ENCODE measurements at places on chromosomes 5 and 9.
A peak's percentile ranks its signal among the peaks of the same experiment; 100 is the strongest.

GRCh38 chr5:90898326-90899013 is 339.9 kb downstream of the ADGRV1 start:
- no peak for DNase-seq

DNA sequence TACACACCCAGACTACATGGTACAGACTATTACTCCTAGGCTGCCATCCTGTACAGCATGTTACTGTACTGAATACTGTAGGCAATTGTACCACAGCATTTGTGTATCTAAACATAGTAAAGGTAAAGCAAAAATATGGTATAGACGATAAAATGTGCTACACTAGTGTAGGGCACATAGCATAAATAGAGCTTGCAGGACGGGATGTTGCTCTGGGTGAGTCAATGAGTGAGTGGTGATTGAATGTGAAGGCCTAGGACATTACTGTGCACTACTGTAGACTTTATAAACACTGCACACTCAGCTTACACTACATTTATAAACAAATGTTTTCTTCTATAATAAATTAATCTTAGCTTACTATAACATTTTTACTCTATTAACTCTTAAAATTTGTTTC is 25.6 kb downstream of the ANKRD55 start:
- no peak for DNase-seq

DNA sequence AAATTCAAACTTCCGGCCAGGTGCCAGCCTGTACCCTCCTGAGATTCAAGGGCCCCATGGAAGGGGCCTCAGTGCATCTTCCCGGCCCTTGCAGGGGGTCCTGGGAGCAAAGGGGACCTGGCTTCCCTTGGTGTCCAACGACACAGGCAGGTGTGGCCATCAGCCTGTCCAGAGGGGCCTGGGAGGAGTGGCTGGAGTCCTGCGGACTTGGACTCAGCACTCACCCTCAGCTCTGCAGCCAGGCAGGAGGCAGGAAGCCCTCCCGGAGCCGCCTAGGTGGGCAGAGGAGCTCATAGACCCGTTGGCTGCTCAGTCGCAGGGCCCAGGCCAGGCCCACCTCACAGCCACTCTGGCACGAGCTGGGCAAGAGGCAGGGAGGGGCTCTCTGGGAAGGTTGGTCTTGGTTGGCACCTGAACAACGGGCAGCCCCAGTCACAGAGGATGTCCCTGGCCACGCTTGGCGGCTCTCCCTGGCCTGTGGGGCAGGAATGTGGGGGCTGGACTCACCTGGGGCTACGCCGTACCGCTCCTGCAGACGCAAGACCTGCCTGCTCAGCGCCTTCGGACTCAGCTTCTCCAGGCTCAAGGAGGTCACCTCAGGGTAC is 53.8 kb upstream of the NRARP start:
- no peak for DNase-seq

DNA sequence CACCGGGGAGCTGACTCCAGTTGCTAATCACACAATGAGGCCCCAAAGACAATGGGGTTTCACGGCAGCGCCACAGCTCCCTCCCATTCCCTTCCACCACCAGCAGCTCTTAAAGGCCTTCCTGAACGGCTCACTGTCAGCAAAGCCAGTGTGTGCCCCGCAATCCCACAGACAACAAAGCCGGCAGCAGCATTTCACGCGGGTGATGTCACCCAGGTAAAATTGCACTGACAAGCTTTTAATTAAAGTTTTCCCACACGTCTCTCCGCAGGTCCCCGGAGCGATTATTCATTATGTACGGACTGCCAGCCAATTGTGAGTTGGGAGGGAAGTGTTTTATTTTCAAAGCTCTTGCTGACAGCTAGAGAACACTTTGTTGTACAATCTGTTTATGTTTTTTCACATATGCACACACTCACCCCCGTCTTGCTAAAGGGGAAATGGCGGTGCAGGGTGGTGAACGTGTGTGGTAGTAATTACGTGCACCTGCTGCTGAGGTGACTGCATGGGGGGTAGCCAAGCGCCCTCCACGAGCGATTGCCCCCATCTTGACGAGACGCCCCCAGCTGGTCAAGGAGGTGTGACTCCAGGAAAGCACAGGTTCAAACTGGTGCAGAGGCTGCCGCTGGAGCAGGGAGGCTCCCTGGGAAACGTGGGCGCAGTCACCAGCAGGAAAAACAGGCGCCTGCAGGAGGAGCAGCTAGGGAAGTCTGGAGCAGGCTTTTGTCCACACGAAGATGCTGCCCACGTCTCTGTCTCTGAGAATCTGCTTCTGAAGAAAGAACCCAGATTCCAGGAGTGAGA is 65.0 kb downstream of the IRX2 start:
- no peak for DNase-seq

DNA sequence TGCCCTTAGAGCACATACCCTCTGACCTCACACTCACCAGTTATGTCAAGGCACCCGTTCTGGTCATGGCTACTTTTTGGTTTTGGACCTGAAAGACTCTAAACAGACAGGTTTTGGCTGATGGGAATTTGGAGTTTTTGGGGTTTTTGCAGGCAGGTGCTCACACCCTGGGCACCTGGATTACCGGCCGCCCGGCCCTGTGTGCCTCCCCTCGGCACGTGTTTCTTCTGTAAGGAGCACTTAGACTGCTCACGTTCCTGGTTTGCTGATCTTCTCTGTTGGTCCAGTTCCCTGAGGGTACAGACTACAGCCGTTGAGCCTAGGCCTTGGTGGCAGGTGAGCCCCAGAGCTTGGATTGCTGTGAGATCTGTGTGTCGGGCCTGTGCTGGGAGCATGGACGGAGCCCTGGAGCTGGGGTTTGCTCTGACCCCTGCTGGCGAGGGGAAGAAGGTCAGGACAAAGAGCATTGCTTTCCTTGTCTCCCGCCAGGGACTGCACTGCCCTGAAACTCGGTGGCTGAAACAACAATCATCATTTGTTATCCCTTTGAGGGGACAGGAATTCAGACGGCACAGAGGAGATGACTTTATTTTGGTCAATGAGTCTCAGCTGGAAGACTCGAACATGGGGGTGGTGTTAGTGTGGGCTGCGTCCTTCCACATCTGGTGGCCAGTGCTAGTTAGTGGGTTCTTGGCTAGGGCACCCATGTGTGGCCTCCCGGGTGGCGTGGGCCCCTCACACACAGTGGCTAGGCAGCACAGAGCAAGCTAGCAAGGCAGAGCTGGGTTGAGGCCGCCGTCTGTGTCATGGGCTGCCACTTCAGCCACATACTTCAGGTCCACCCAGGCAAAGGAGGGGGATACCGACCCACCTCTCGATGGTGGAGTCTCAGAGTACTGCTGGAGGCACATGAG is 76.4 kb downstream of the EHMT1 start:
- peak; percentile 27 for DNase-seq

DNA sequence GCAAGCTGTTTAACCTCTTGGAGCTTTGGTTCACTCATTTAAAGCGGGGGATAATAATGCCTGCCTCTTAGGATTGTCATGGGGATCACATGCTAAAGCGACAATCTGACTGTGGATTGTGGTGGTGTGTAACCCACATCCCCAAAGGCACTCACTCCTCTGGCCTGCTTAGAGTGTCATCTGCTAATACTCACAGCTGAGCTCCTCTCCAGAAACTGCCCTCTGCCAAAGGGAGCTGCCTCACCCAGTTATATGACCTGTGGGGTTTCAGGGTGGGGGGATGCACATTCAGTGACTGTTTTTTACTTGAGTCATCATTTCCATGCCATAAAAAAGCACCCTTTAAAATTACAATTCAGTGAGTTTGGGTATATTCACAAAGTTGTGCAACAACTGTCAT is 110.0 kb upstream of the SPOCK1 start:
- no peak for DNase-seq

DNA sequence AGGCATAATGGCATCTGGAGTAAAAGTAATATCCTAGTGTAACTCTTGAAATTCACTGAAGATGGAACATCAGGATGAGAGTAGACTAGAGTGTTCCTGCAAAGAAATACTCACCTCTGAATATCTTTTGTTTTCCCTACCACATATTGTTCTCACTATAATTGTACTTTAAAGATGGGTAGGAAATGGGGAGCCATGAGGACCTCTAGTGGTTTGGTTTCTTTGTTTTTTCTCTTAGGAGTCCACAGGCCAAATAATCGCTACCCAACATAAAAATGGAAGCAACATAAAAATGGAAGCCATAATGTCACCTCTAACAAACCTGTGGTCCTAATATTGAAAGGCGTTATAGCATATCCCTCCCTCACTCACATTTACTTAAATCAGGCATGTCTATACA is 2375.8 kb downstream of the MAT2B start:
- no peak for DNase-seq

DNA sequence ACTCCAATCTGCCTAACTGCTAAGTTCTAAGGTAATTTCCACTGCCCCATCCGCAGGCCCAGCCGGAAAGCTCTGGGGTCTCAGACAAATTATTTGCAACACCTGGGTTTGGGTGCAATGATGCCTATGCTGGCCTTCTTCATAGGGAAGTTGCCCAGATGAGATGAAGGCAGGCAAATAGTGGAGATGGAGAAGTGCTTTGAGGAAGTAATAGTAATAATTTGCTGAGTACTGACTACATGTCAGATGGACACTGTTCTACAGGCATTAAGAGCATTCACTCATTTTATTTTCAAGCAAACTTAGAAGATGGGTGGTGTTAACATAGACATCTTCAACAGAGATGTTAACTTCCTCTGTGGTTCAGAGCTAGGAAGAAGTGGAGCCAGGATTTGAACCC is 3.8 kb downstream of the PCDH12 start:
- no peak for DNase-seq

DNA sequence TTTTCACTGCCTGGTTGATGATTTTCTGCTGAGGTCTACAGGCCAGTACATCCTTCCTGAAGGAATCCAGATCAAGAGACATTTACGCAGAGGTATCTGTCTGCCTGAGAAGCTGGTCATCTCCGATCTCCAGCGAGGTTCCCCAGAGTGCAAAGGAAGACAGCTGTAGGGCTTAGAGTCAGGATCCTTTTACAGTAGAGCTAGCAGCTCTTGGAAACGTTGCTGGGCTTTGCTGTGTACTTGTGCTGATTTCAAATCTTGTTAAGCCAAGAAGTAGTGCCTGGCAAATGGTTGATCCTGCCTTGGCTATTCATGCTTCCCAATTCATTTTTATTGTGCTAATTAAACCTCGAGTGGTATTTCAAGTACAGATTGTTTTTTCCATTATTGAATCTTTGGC is 48.9 kb downstream of the NTRK2 start:
- no peak for DNase-seq

GRCh38 chr5:34599471-34600117 is 56.5 kb upstream of the RAI14 start:
- DNase-seq: no peak

- DNase-seq: no peak
Observed at GRCh38 chr5:155274484-155274883, 260.9 kb downstream of the KIF4B start.

DNA sequence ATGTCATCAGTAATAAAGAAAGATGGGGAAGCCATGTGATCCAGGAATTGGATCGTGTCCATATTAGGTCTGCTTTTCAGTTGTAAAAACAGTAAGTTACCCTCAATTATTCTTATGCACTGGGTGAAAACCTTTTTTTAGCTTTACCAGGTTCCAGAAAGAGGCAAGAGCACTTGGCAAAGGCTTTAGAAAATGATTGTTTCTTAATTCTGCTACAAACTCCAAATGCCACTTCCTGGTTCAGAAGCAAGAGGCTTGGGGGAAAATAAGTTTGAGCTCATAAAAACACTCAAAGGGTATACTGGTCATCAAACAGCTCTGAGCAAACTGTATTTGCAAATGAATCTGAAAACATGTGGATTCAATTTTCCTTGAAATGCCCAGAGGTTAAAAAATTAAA is 615.6 kb downstream of the EBF1 start:
- no peak for DNase-seq

GRCh38 chr9:73219985-73220626 is 68.4 kb downstream of the ANXA1 start:
- DNase-seq: no peak

GRCh38 chr5:81482595-81482994 is 88.7 kb upstream of the ACOT12 start:
- DNase-seq: no peak

GRCh38 chr9:35727676-35728040 is 4.3 kb downstream of the TLN1 start:
- DNase-seq: peak; percentile 28

- no peak for DNase-seq
Observed at GRCh38 chr9:83396813-83397212, 141.4 kb downstream of the FRMD3 start.

DNA sequence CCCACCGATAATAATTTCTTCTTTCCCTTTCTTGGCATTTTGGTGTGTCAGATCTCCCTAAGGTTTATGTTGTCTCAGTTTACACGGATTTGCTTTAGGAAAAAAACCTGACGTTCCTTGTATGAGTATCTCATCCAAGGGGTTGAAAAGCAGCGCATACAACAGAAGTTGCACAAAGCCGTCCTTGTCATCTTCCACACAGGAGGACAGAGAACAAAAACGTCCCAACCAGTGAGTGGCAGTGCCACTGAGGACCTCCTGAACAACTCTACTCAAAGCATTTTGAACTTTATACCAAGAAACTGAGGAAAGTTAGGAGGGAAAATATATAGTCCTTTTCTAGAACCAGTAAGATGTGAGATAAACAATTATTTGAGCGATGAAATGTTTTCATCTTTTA is 547.0 kb downstream of the PDE4D start:
- no peak for DNase-seq

- DNase-seq: no peak
Observed at GRCh38 chr9:19030899-19031298, 2.1 kb downstream of the SAXO1 start.

DNA sequence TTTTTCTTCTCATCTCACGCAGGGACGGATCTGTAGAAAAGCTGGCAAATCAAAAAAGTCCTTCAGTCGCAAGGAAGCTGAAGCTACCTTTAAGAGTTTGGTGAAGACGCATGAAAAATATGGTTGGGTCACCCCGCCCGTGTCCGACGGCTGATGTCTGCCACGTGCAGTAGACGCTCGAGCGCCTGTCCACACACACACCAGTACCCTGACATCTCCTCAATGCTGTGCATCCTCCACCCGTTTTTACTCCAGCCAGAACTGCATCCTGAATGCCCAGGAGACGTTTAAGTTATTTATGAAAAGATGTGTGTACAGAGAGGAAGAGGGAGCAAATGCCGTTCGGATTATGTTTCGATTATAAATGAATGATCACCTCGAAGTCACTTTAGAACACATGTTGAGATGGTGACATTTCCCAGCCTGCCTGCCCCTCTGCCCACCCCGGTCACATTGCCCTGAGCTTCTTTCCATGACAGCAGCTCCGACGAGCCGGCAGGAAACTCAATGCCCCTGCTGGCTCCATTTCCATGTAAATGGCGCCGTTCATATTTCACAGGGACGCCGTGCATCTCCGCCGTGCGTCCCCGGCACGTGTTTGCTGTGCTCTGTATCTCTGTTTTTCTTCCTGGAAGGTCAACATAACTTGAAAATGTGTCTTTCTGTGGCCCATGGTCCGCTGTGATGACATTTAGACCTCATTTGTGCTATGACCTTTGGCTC is 42.7 kb downstream of the UBE2QL1 start:
- no peak for DNase-seq

- no peak for DNase-seq
Observed at GRCh38 chr5:142020122-142020659, 7.4 kb upstream of the GNPDA1 start.

GRCh38 chr5:74632947-74633356 is 7.6 kb downstream of the ENC1 start:
- DNase-seq: no peak
